ENCODE measurements at places on chromosomes 2 and 18.

- no peak for DNase-seq
- no peak overlapping the region for H3K4me3 ChIP-seq
- H3K4me1 ChIP-seq, result no peaks in the 10 kb centered on the region
- no peak overlapping the region for H3K27ac ChIP-seq
Measured at GRCh38 chr2:181285116-181285515, 172.1 kb upstream of the ITGA4 start.

DNA sequence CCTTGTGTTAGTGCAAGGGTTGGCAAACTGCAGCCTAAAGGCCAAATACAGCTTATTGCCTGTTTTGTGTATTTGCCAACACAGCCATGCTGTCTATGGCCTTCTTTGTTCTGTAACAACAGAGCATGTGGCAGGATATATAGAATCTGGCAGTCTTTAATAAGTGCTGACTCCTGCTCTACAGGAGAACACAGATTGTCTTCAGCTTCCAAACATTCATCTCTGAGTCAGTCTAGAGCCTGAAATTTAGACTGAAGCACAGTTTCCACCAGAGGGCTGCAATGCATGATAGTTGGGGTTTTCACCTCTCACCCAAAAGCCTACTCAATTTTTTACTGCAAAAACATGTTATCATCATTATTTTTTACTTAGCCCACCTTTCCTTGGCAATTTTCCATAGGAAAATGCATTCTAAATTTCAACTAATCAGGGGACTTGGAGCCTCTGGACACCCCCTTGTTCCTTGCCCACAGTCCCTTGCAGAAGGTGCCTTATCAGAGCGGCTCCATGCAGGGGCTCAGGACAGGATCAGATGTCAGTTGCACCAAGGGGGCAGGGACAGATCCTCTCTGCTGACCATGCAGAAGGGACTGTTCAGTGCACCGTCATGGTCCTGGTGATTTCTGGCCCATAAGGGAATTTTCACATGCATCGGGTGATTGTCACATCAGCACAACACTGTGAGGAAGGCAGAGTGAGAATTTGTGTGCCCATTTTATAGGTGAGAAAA, 12.4 kb downstream of the IL37 start:
- no peaks in the 10 kb centered on the region for H3K27me3 ChIP-seq
- H3K4me1 ChIP-seq, result no peaks in the 10 kb centered on the region
- DNase-seq, result no peak
- no peak overlapping the region for H3K4me3 ChIP-seq

DNA sequence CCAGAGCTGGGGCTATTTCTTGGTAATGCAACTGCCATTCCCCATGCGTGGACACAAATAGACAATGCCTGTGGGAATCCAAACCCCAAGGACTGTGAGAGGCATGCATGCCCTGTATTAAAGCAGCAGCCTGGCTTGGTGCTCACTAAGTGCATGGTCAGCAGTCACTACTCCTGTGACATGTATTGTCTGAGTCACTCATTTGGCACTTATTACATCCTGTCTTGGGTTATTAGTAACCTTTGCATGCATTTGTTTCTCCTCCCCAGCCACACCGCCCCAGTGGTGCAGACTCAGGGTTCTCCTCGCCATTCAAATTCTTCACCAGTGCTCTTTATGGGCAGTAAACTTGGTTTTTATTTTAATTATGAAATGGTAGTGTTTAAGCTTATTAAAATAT, 30.2 kb downstream of the PRKCE start:
- no peak overlapping the region for H3K4me3 ChIP-seq
- H3K36me3 ChIP-seq, result no peaks in the 10 kb centered on the region
- peaks cover 16% of the 10 kb centered on the region for H3K4me1 ChIP-seq
- no peak overlapping the region for H3K27ac ChIP-seq
- H3K27me3 ChIP-seq, result no peaks in the 10 kb centered on the region

DNA sequence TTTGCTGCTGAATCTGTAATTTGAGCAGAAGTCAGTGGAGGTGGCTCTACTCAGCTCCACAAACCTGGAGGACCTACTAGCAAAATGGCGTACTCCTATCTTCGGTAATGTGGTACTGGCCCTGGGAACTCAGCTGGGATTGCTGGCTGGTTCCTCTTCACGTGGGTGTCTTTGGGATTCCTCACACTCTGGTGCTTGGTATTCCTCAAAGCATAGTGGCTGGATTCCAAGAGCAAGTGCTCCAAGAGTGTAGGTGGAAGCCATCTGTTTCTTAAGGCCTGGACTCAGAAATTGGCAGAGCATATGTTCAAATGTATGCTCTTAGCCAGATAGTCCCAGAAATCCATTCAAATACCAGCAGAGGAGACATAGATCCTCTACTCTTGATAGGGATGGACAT, 281.9 kb upstream of the CDH7 start:
- H3K4me3 ChIP-seq, result no peak overlapping the region
- H3K27ac ChIP-seq, result no peak overlapping the region
- H3K27me3 ChIP-seq, result no peaks in the 10 kb centered on the region
- DNase-seq, result no peak
- H3K36me3 ChIP-seq, result no peaks in the 10 kb centered on the region

GRCh38 chr2:129408570-129408969, 570.9 kb upstream of the RAB6C start:
- no peaks in the 10 kb centered on the region for H3K4me1 ChIP-seq
- no peaks in the 10 kb centered on the region for H3K27me3 ChIP-seq
- H3K27ac ChIP-seq, result no peak overlapping the region
- no peaks in the 10 kb centered on the region for H3K36me3 ChIP-seq
- no peak overlapping the region for H3K4me3 ChIP-seq

GRCh38 chr2:171858397-171858958, 35.6 kb downstream of the SLC25A12 start:
- H3K27ac ChIP-seq, result no peak overlapping the region
- H3K36me3 ChIP-seq, result no peaks in the 10 kb centered on the region
- no peaks in the 10 kb centered on the region for H3K4me1 ChIP-seq
- no peak for DNase-seq
- H3K27me3 ChIP-seq, result no peaks in the 10 kb centered on the region
- H3K4me3 ChIP-seq, result no peak overlapping the region

DNA sequence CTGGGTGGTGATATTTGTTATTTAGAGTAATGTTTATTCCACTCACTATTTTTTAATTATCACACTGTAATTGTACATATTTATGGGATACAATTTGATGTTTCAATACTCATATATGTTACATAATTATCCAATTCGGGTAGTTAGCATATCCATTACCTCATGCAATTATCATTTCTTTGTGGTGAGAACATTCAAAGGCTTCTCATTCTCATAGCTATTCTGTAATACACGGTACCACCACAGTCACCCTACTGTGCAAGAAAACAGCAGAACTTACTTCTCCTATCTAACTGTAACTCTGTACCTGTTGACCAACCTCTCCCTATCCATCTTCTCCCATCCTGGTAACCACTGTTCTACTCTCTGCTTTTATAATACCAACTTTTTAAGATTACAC, 4.6 kb downstream of the TBC1D8 start:
- H3K4me3 ChIP-seq, result no peak overlapping the region
- no peaks in the 10 kb centered on the region for H3K27me3 ChIP-seq
- H3K4me1 ChIP-seq, result no peaks in the 10 kb centered on the region
- H3K27ac ChIP-seq, result no peak overlapping the region
- H3K36me3 ChIP-seq, result no peaks in the 10 kb centered on the region

DNA sequence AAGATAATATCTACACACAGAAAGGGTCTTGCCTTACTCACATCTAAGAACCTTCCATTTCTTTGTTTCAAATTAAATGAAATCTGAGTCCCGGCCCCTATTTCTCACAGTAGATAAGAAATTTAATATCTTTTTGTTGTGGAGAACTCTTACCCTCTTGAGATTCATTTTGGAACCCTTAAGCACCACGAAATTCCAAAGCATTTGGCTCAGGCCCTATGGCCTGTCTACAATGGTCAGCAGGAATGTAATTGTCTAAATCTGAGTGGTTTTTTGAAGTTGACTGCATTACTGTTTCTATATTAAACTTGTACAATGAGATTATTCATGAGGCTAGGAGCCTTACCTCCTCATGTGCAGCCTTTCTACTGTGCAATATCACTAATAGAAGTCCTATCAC, 723.3 kb downstream of the TSN start:
- H3K4me1 ChIP-seq, result no peaks in the 10 kb centered on the region
- no peak for DNase-seq
- no peaks in the 10 kb centered on the region for H3K36me3 ChIP-seq
